ENCODE measurements at places on chromosomes 3 and 15. TPM values are rescaled to one million over a fixed set of nuclear protein-coding genes. Genes with fewer than 3 reads are reported as not detected.

Gene LRRC15
- total RNA-seq, result 0.03 TPM

Gene STX19
- 3.4 TPM for total RNA-seq

Gene NEK11
- 3.2 TPM for total RNA-seq

Gene NR2E3
- total RNA-seq, result 0.19 TPM

Gene PRTG
- 0.21 TPM for total RNA-seq

Gene RBP2
- not detected for total RNA-seq

Gene VIPR1
- total RNA-seq, result 0.47 TPM

Gene LRRC31
- total RNA-seq, result not detected

Gene ALG3
- 21.3 TPM for total RNA-seq

Gene LIPC
- 0.69 TPM for total RNA-seq

Gene GOLGA8J
- total RNA-seq, result 0.59 TPM

Gene ALPK3
- total RNA-seq, result 4.6 TPM

Gene DAPK2
- total RNA-seq, result 8.0 TPM

Gene SH2D7
- not detected for total RNA-seq

Gene TMEM39A
- 39.0 TPM for total RNA-seq

Gene QRICH1
- total RNA-seq, result 34.5 TPM

Gene RTP1
- not detected for total RNA-seq

Gene CD86
- 3.6 TPM for total RNA-seq

Gene KLHDC8B
- 10.9 TPM for total RNA-seq

Gene KBTBD8
- 1.4 TPM for total RNA-seq

Gene SAMMSON
- not detected for total RNA-seq
